ENCODE measurements at places on chromosomes 3 and 15. TPM values are rescaled to one million over a fixed set of nuclear protein-coding genes. Genes with fewer than 3 reads are reported as not detected.

GRCh38 chr15:58597943-58598828 is 151.3 kb downstream of the ADAM10 start:
- no peak for DNase-seq

DNA sequence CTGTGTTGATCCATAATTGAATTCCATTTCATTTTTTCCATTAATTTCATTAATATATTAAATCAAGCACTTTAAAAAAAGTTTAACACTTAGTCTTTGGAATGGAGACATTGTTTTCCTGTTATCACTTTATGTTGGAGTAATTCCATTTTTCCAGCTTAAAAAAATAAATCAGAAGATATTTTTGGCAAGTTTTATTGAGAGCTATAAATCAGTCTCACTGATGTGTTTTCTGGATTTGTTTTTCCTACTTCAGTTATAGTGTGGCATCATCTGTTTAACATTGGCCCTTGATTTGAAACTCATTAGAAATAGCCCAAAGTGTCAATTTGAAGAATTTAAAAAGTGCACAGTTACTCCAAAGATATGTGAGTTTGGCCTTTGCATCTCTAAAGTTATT is 53.1 kb downstream of the MAP2K5 start:
- DNase-seq: no peak

DNA sequence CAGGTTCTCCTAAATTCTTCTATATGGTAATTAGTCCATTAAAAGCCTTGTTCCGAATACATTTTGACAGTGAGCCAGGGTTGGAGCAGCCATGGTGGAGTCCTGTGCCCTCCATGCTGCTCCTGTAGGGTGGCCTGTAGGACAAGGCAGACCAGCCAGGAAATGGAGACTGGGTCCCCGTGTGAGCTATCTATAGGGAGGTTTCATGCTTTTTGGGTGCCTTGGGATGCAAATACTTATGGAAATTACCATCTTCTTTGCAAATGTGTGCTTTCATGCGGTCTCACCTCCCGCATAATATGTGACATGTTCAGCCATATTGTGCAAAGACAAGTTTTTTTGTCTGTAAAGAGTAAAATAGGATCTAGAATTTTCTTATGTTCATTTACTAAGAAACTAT is 58.0 kb upstream of the FURIN start:
- DNase-seq: no peak

DNA sequence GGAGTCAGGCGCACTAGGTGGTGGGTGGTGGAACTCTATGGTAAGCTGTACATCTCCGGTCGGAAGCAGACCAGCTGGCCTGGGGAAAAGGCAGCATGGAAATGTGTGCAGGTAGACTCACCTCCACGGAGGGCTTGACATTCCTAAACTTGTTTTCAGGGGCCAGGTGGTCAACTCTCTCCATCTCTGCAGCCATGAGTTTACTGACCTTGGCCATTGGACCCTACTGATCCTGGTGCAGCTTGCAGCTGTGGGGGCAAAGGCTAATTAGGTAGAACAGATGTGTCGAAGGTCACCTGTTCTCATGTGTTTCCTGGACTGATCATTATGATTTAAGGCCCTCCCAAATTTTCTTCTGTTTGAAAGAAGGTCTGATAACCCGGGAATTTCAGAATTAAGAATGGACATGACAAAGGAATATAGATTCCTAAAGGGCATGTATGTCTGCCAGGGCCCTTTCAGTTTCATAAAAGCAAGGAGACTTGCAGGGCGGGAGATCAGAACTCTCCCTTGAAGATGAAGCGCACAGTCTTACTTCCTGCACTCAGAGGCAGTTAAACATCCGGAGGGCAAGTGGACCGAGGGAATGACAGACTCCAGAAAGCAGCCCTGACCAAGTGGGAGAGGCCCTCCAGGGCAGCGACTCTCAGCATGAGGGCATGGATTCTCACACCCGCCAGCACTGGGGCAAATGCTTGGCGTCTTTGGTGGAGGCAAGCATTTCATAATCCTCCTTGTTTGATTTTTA is 56.1 kb upstream of the CMTM7 start:
- no peak for DNase-seq

The KNG1 gene
- total RNA-seq: not detected

The RTP1 gene
- not detected for total RNA-seq

The EPHB1 gene
- total RNA-seq: 1.1 TPM

The NR1I2 gene
- total RNA-seq: 0.23 TPM

The HYAL1 gene
- 46.9 TPM for total RNA-seq
